ENCODE measurements at places on chromosomes 7 and 10.

DNA sequence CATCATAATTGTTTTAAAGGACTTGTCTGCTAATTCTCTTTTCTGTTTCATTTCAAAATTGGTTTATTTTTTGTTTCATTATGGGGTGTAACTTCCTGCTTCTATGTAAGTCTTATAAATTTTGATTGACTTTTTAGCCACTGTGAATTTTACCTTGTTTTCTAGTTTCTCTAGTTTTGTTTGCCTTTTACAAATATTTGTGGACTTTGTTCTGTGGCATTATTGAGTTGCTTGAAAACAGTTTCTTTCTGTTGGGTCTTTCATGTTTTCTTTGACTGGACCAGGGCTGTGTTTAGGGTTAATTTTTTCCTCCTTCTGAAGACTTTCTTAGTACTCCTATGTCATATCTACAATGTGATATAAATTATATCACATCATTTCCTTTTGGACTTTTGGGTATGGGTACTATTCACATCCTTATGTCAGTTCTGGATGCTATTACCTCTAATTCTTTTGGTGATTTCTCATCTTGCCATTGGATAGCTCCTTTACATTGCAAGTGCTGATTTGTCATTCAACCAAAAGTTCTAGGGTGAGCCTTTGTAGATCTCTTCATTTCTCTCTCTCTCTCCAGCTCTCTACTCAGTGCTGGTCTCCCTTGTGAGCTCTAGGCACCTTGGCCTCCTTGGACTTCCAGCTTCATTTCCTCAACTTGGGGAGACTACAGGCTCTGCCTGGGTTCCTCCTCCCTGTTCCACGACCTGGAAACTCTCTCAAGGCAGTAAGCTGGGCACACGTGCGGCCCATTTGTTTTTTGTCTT lies 36.9 kb downstream of the MLLT10 start:
- no peak for DNase-seq

DNA sequence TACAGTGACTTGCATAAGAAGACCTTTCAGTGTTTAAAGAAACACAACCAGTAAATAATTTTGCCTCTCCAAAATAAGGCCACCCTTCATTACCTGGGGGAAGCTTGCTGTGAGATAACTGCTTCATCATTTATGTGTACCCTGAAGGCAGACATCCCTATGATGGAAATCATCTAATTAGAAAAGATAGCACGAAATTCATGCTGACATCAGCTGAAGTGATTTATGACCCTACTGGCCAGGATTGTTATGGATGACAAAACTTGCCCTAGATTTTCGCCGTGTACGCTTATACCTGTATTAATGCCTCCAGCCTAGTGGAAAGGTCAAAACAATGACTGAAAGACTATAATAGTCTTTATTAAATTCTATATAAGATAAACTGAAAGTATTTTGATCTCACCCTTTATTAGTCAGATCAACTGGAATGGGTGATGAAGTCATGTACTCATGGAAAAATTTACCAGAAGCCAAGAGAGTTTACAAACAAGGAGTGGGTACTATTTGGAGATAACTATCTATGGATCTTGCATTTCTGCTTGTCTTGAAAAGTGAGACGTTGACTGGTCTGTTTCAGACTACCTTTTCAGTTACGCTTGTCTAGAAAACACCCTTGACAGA lies 114.2 kb downstream of the PPP1R3A start:
- DNase-seq = no peak

GRCh38 chr7:131956864-131957263 lies 400.4 kb upstream of the PODXL start:
- DNase-seq = no peak

GRCh38 chr7:151157645-151158329 lies 9.7 kb downstream of the GBX1 start:
- no peak for DNase-seq

- no peak for DNase-seq
Measured at GRCh38 chr7:148211740-148212151, 378.8 kb upstream of the C7orf33 start.

DNA sequence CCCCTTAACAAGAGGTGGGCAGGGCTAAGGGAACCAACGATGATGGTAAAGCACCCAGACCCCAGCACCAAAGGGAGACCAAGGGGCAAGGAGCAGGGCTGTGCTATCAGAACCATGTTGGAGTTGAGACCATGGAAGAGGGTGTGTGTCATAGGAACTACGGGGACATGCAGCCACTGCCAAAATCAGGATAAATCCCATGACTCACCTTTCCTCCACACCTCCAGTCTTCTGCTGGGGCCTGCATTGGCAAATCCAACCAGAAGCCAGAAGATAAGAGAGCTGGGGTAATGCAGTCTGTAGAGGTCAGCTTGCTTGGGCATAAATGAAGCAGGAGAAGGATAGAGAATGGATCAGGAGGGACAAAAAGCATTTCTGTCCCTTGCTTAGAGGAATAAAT lies 42.7 kb upstream of the SMARCD3 start:
- no peak for DNase-seq

DNA sequence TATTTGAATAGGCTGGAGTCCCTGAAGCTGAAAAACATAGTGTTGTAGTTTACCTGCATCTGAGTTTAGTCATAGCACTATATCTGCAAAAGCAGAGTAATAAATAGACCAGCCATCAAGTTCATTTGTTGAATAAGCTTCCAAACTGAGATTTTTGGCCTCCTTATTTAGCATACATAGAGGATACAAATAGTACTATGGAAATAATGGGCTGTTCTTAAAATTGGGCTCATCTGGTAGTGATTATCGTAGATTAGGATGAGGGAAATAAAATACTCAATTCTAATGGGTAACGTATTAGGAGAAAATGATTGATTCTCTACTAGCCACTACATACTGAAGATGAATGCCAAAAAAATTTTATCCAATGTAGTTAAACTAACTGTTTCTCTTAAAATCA lies 41.4 kb upstream of the TMEM196 start:
- no peak for DNase-seq

- DNase-seq = peak; percentile 48
Measured at GRCh38 chr7:38318803-38319416, 45.5 kb upstream of the TARP start.

DNA sequence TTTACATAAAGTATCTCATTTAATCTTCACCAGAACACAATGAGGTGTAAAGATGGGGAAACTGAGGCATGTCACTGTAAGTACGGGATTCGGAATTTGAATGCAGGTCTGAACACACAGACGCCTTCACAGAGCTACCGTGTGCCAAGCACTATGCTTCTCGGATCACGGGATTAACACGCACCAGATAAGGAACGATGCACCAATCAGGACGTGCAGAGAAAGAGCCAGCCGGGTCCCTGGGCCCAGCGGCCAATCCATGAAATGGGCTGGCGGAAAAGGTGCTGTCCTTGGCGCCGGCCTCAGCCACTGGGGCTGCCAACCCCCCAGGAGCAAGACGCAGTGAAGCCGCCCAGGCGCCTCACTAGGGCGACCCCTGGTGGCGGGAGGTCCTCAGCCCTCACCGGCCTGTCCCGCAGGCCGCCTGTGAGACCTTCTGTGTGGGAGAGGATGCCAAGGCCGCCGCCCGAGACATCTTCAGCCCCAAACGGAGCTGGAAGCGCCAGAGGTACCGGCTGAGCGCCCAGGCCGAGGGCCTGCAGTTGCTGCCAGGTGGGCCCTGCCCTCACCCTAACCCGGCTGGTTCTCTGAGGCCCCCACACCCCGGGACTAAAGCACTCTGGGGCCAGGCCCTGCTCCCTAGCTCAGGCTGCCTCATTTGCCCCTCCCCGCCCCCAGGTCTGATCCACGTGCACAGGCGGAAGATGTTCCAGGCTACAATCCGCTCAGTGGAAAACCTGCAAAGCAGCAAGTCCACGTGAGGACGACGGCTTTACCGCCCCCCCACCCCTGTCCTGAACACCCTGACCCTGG lies 15.6 kb downstream of the ATG9B start:
- peak; percentile 88 for DNase-seq

Measured in CD4-positive, alpha-beta T cell treated with Interleukin-21 for 1 hour (primary cell).